ENCODE measurements at places on chromosomes 13 and 19. TPM values are rescaled to one million over a fixed set of nuclear protein-coding genes. Genes with fewer than 3 reads are reported as not detected.

- DNase-seq, result no peak
- peaks cover 24% of the 10 kb centered on the region for H3K27me3 ChIP-seq
- peaks cover 1% of the 10 kb centered on the region for H3K4me1 ChIP-seq
- H3K36me3 ChIP-seq, result no peaks in the 10 kb centered on the region
- H3K4me3 ChIP-seq, result no peak overlapping the region
These were observed 1.3 kb downstream of the FOXA3 start for GRCh38 chr19:45865269-45865948.

DNA sequence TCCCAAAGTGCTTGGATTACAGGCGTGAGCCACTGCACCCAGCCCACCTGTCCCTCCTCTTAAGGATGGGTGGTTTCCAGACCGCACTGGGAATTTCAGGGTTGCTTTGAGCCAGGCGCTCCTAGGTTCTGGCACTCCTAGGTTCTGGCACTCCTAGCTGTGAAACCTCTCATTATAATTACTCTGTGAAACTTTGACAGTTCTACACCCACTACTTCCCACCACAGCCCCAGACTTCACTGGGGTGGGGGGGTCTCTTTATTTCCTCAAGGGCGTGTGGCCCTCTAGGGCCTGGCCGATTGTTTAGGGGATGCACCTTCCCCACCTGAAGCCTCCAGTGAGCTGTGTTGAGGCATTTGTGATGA lies 2.3 kb upstream of the ADAMTS10 start:
- H3K27me3 ChIP-seq, result no peaks in the 10 kb centered on the region
- H3K36me3 ChIP-seq, result no peaks in the 10 kb centered on the region
- H3K4me3 ChIP-seq, result no peak overlapping the region
- H3K27ac ChIP-seq, result no peak overlapping the region

GRCh38 chr19:54164369-54165068 lies 5.0 kb upstream of the LENG1 start:
- no peak overlapping the region for H3K27ac ChIP-seq
- H3K4me3 ChIP-seq, result no peak overlapping the region
- H3K36me3 ChIP-seq, result no peaks in the 10 kb centered on the region
- H3K4me1 ChIP-seq, result no peaks in the 10 kb centered on the region

CRYL1 gene
- total RNA-seq, result 21.2 TPM

GRCh38 chr13:109160887-109161669 lies 531.7 kb downstream of the MYO16 start:
- H3K27me3 ChIP-seq, result peaks cover 8% of the 10 kb centered on the region
- peak; percentile 31 for DNase-seq
- no peak overlapping the region for H3K4me3 ChIP-seq

DNA sequence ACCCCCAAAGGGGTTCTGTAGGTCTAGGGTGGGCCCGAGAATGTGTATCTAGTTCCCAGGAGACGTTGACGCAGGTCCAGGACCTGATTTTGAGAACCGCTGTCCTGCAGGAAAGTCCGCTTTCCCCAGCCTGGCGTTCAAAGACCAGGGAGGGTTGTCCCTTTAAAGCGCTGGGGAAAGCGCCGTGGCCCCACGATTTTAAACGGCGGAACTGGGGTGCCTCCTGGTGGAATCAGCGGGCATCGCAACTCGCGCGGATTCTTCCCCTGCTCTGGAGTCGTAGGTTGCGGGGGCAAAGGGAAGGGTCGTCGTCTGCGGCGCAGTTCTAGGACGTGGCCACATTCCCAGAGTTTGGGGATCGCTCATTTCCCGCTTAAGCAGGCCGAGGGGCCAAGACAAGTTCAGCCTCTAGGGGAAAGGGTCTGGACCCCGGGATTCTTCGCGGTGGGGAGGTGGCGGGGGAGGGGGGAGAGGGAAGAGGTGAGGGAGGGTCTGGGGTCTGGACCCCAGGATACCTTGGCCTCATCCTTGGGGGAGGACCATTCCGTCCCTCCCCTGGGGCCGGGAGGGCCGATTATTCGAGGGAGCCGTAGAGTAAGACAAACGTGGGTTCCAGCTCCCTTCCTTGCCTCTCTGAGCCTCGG lies 7.7 kb downstream of the PNMA8B start:
- H3K36me3 ChIP-seq, result no peaks in the 10 kb centered on the region
- H3K4me3 ChIP-seq, result no peak overlapping the region
- H3K27me3 ChIP-seq, result peaks cover 2% of the 10 kb centered on the region
- DNase-seq, result peak; percentile 89
- peaks cover 1% of the 10 kb centered on the region for H3K4me1 ChIP-seq

TUBA3C gene
- not detected for total RNA-seq

- H3K27me3 ChIP-seq, result no peaks in the 10 kb centered on the region
- no peak overlapping the region for H3K4me3 ChIP-seq
- H3K4me1 ChIP-seq, result no peaks in the 10 kb centered on the region
- H3K36me3 ChIP-seq, result no peaks in the 10 kb centered on the region
These were observed 148.1 kb downstream of the DNAJC15 start for GRCh38 chr13:43171489-43171888.

C19orf85 gene
- total RNA-seq, result not detected

PDCD5 gene
- total RNA-seq, result 38.6 TPM

DNA sequence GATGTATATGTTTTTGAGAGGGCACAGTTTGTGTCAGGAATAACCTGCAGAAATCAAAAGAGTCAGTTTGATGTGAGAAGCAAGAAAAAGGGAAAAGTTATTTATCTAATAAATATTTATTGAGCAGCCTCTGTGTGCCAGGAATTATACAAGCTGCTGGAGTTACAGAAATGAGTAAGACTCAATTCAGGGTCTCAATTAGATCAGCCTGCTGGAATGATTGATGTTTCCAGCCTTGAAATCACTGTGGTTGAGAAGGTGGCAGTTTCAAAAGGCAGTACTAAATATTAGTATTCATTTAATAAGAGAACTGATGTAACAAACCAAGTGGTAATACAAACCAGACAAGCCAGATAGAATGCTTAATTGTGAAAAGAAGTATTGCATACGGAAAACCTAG lies 782.4 kb upstream of the GPC6 start:
- no peak for DNase-seq
- no peaks in the 10 kb centered on the region for H3K4me1 ChIP-seq
- H3K4me3 ChIP-seq, result no peak overlapping the region
- no peak overlapping the region for H3K27ac ChIP-seq
- H3K36me3 ChIP-seq, result no peaks in the 10 kb centered on the region

DNA sequence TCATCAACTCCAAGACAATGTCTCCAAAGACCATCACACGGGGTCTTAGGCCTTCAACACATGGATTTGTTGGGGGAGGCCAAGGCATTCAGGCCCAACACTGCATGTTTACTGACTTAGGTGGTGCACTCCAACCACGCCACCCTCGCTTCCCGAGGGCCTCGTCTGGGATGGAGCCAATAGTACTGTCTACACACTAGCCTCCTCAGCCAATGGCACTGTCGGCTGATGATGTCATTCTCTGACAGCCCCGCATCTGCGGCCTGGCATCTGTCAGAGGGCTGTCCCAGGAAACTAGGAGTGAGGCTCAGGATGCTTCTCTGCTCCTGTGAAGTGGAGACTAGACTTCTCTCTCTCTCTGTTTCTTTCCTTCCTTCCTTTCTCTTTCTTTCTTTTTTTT lies 96.6 kb downstream of the TEX26 start:
- H3K4me1 ChIP-seq, result no peaks in the 10 kb centered on the region
- no peak overlapping the region for H3K4me3 ChIP-seq
- no peak for DNase-seq

DNA sequence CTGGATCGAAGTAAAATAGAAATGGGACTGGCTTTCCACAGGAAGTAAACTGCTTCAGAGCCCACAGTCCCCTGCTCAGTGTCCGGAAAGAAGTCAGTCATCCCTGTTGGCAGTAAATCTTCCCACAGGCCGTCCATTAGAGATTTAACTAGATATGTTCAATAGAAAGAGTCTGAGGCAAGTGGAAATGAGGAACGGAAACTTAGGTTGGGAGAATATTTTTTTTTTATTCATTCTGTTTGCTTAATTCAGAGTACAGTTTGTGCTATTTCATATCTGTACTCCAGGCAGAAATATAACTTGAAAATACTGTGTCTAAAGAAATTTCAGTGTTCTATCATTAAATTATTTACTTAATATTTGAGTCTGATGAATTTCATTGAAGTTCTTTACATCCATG lies 22.7 kb downstream of the SLC25A15 start:
- no peak for DNase-seq
- no peak overlapping the region for H3K4me3 ChIP-seq
- no peak overlapping the region for H3K27ac ChIP-seq
- H3K36me3 ChIP-seq, result peaks cover 14% of the 10 kb centered on the region

- H3K4me1 ChIP-seq, result no peaks in the 10 kb centered on the region
- no peak overlapping the region for H3K4me3 ChIP-seq
- no peaks in the 10 kb centered on the region for H3K27me3 ChIP-seq
- H3K27ac ChIP-seq, result no peak overlapping the region
These were observed 1.9 kb downstream of the HNRNPA1L2 start for GRCh38 chr13:52644108-52644507.

DNA sequence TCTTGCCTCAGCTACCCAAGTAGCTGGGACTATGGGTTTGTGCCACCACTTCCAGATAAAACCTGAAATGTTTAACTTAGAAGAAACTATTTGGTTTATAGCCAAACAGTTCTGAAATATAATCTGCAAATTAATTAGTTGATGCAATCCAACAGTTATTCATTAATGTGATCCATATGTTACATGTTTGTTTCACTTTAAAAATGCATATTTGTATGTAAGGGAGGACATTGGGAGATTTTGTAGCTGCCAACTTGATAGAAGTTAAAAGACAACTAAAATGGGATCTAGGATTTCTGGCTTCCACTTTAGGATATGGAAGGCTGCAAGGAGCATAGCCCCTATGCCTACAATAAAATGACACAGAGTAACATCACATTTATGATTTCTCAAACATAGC lies 532.5 kb upstream of the SLC10A2 start:
- H3K4me1 ChIP-seq, result peaks cover 7% of the 10 kb centered on the region
- peak; percentile 88 for DNase-seq
- no peak overlapping the region for H3K4me3 ChIP-seq
- H3K27ac ChIP-seq, result no peak overlapping the region
- H3K27me3 ChIP-seq, result no peaks in the 10 kb centered on the region
- H3K36me3 ChIP-seq, result no peaks in the 10 kb centered on the region

DNA sequence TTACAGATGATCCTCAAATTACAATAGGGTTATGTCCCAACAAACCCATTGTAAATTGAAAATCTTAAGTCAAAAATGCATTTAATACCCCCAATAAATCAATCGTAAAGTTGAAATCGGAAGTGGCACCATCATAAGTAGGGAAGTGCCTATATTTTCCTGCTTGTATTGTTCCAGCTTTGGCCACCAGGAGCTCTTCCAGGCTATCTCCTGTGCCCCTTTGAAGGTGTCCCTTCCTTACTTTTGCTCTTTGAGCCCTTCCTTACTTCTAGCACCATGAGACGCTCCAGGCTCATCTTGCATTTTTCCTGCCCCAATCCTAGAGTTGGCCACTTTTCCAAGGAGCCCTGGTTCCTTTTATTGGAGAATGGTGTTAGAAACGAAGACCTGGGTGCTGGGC lies 163.0 kb upstream of the TSC22D1 start:
- no peak overlapping the region for H3K4me3 ChIP-seq
- no peak overlapping the region for H3K27ac ChIP-seq
- no peak for DNase-seq
- no peaks in the 10 kb centered on the region for H3K4me1 ChIP-seq
- no peaks in the 10 kb centered on the region for H3K27me3 ChIP-seq

- no peak overlapping the region for H3K4me3 ChIP-seq
- H3K27me3 ChIP-seq, result no peaks in the 10 kb centered on the region
- DNase-seq, result no peak
- H3K4me1 ChIP-seq, result no peaks in the 10 kb centered on the region
- no peaks in the 10 kb centered on the region for H3K36me3 ChIP-seq
- no peak overlapping the region for H3K27ac ChIP-seq
These were observed 48.6 kb upstream of the PCDH8 start for GRCh38 chr13:52896827-52897659.

TGFB1 gene
- total RNA-seq, result 88.8 TPM

DNA sequence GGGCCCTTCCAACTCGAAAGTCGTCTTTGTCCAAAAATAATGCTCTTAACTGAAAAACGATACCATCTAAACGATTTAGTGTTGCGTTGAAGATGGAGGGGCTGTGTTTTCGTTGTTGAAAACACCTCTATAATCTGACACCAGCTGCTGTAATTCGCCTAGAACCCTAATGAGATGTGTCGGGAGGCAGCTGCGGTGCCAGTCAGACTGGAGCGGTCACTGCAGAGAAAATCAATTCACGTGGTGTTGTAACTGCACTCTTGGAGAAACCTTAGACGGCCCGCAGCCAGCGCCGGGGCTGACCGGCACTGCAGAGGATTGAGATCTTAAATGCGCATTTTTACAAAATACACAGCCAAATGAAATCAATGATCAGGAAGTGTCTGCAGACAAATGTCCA lies 339.1 kb downstream of the ZNF536 start:
- no peak overlapping the region for H3K4me3 ChIP-seq
- DNase-seq, result peak; percentile 64
- H3K27me3 ChIP-seq, result peaks cover 10% of the 10 kb centered on the region

NTF4 gene
- total RNA-seq, result 2.9 TPM

Measured in lung (tissue), 17 donors.